ENCODE measurements at places on chromosomes 6 and 20.

DNA sequence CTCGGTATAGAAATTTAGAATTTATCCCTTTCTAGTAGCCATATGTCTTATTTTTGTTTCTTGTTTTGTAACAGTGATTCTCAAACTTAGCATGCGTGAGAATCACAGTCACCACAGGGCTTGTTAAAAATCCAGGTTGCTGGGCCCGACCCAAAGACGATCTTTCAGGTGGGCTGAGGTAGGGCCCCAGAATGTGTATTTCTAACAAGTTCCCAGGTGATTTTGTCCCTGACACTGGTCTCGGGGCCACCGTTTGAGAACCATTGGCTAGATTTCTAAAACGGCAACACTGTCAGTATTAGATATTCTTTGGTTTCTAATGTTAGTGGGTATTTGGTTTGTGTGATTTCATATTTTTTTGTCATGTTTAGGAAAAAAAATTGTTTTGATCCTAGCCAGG is 9.9 kb downstream of the PFDN4 start:
- no peak for DNase-seq

DNA sequence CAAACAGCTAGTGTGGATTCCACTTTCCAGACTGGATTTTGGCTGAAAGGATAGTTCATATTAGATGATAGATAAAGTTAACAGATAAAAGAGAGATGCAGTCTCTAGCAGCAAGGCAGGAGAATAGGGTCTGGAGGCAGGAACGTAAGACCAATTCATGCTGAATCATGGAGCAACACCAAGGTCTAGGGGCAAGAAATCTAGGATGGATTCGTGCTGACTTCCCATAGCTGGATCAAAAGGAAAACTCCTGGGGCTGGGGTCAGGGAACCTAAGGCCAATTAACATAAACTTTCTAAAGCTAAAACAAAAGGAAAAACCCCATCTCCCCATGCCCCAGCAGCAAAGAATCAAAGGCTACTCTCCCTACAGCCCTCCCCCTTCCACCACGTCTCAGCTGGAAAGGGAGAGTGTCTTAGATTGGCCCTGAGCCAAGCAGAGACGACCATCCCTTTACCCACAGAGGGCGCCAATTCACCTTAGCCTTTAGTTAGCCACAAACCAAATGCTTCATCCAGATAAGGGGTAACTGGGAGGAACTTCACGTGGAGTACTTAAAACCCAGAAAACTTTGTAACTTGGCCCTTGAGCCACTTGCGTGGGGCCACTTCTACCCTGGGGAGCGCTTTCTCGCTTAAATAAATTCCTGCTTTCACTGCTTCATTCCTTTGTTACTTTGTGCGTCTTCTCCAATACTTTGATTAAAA is 7.6 kb downstream of the TREM1 start:
- DNase-seq, result peak; percentile 34

DNA sequence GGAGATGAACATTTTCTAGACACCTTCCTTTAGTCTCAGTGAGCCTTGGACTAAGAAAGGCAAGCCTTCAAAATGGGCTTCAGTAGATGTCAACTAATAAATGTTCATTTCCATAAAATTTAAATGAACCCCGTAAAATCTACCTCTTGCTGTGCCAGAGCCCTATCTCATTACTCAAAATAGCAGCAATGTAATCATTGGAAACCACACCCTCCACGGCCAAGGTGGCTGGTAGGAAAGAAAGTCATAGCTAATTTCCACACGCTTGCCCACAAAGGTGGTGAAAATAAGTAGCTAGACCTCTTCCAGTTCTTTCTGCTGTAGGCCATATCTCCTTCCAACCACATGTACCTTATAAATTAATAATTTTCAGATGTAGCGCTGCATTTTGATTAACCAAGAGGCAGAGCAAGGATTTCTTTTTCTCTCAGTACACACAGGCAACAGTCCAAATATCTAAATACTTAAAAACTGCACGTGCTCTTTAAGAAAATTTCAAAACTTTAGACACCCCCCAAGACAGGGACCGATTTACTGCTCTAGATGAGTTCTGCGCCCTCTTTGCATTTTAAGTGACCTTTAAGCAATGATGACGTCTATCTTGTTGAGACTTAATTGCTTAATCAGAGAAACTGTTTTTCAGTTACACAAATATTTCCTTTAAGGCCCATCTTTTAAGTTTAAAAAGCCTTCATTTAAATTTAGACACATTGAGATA is 290.8 kb downstream of the ZNF217 start:
- DNase-seq, result no peak

DNA sequence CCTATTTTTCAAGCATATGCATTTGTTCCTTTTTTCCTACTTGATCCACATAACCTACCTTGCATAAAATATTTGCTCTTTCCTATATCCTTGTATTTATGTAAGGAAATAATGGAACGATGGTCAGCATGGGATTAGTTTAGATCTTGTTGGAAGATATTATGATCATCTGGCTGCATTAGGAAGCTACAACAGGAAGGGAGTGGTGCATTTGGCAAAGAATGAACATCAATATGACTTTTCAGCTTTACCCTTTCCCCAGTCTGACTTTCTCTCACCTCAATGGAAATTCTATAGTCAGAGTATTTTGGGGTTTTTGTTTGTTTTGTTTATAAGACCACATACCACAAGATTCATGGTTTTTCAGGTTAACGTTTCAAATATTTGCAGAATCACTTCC is 66.0 kb downstream of the HS3ST5 start:
- no peak for DNase-seq

- DNase-seq, result no peak
Observed at GRCh38 chr20:17933121-17933520, 35.5 kb downstream of the SNX5 start.

DNA sequence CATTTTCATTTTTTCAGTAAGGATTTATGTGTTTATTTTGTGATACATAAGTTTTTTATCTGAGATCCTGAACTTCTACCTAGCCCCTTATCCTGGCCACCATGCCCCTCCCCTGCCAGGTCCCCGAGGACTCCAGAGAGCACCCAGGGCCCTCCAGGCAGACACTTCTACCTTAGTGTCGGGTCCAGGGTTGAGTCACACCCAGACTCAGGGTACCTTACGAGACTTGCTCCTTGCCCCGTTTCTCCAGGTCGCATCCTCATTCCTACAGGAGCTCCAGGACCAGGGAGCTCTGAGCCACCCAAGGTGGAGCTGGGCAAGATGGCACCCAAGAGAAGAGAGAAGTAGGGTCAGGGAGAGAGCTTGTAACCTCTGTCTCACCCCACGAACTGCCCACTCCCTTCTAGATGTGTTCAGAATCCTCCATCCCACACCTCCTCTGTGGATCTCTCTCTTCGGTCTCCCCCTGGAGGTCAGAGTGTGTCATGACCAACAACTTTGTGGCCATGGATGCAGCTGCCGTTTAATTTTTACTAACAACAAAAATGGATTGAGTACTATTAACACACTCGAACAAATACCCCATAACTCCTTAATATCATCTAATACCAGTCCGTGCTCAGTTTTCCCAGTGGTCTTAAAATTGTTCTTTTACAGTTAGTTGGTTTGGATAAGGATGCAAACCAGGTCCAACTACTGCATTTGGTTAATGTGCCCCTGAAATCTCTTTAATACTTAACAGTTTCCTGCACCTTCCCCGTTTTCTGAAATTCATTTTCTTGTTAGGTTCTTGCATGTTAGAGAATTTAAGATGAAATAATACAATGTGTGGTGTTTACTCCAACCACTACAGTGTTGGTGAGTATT is 130.6 kb upstream of the INSM1 start:
- DNase-seq, result no peak

GRCh38 chr20:16472045-16472872 is 101.0 kb downstream of the KIF16B start:
- no peak for DNase-seq

- no peak for DNase-seq
Observed at GRCh38 chr20:3646067-3646440, 17.1 kb downstream of the GFRA4 start.

DNA sequence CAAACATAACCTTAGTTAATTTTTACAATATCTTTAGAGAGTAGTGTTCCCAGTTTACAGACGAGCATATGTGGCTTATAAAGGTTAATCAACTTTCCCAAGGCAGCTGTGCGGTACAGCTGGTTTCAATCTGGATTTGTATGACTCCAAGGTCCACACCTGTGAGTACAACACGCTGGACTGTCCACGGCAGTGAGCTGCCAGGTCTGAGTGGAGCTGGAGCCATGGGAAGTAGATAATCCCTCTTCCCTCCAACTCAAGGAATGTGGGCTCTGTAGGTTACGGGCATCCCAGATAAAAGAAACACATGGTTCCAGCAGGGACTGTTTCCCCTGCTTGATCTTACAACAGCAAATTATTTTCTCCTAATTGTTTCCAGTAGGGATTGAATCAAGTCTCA is 102.2 kb downstream of the SOD2 start:
- DNase-seq, result no peak

DNA sequence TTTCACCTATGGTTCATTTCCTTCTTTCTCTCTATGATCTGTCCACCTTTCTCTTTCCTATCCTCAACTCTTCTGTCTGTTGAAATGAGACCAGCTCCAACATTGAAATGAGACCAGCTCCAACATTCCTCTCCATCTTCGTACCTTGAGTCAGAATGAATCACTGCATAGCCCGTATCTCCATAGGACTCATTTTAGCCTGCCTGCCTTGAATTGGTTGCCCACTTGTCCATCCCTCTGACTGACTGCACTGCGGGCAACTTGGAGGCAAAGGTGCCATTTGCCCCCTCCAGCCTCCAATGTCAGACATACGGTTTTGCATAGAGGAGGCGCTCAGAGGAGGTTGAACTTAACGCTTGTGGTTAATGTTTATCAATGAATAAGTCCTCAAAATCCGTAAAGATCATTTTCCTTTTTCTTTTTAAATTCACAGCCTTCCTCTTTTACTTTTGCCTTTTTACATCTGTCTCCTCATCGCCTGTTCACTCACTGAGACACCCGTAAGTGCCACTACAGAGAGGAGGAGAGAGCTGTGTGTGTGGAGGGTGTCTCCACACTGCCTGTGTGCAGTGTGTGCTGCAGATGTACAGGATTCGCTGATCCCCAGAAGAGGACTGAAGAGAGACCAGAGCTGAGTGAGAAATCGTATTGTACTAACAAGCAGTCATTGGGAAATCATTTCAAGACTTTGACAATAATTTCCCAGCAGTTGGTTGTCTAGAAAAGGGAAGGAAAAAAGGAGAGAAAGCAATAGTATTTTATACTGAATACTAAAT is 579.6 kb upstream of the MAP3K7 start:
- DNase-seq, result no peak

DNA sequence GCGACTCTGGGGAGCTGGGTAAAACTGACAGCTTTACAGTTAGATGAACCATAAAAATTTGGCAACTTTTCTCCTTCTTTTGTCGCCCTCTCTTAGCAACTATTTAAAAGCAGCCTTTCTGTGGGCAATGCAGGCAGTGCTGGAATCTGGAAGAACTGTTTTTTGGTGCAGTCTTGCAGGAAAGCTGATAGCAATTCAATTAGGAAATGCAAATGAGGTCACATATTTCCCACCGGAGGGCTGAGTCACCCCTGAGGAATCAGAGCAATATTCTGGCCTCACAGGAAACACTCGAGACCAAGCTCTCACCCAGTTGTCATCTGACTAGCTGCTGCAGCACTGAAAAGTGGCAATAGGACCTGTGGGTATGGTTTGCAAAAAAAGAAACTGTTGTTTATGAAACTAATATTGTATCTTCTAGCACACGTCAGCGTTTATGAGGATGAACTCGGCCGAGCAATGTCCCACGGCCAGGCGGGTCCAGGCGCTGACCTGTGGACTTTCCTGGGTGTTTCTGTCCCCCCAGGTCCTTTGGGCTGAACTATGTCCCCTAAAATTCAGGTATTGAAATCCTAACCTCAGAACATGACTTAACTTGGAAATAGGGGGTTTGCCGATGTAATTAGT is 312.3 kb downstream of the TAF4 start:
- DNase-seq, result no peak

- DNase-seq, result peak; percentile 69
Observed at GRCh38 chr6:33570806-33571636, 9.1 kb downstream of the BAK1 start.

DNA sequence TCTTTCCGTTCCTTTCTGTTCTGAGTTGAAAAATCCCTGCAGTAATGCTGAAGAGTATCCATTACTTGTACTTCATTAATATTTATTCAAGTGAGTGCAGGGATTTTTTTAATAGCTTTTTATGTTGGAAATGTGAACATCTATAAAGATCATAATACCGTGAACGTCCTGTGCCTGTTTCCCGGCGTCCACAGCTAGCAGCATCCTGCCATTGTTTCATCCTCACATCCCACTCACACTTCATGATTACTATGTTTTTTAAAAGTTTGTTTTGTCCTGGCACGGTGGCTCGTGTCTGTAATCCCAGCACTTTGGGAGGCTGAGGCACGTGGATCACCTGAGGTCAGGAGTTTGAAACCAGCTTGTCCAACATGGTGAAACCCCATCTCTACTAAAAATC is 54.3 kb downstream of the SASH1 start:
- no peak for DNase-seq

DNA sequence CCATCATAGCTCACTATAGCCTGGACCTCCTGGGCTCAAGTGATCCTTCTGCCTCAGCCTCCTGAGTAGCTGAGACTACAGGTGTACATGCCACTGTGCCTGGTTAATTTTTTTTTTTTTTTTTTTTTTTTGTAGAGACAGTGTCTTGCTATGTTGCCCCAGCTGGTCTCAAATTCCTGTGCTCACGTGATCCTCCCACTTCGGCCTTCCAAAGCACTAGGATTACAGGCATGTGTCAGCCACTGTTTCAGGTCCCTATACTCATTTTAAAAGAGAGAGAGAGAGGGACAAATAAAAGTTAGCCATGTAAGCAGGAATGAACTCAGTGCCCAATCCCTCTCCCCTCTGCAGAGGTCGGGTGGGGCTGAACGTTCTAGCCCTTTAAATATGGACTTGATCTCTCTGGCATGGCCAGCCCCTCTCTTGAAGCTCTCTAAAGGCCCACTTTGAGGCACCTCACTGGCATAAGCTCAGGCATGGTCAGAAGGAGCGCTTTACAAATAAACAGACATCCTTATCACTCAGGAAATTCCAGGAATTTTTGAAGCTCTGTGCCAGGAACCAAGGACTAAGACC is 9.0 kb upstream of the SERPINB1 start:
- no peak for DNase-seq

DNA sequence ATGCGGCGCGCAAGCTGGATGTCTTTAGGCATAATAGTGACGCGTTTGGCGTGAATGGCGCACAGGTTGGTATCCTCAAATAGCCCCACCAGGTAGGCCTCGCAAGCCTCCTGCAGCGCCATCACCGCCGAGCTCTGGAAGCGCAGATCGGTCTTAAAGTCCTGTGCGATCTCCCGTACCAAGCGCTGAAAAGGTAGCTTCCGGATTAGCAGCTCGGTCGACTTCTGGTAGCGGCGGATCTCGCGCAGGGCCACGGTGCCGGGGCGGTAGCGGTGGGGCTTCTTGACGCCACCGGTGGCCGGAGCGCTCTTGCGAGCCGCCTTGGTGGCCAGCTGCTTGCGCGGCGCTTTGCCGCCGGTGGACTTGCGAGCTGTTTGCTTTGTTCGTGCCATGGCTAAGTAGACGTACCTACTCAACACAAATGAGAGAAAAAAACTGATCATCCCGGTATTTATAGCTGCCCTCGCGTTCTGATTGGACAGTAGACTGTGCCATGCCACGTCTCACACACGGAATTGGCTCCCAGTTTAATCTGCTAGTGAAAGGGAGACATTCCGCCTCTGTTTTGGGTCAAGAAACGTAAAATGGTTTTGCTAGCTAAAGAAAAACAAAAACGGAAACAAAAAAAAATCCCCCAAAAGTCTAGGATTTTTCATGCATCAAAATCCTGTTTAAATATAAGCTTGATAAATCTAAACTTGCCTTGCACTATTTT is 40.1 kb downstream of the OR2B2 start:
- peak; percentile 39 for DNase-seq

GRCh38 chr6:157471077-157471686 is 90.2 kb downstream of the ZDHHC14 start:
- no peak for DNase-seq

- no peak for DNase-seq
Observed at GRCh38 chr20:48490961-48491831, 336.6 kb downstream of the PREX1 start.
